ENCODE measurements at places on chromosomes 1 and 21.

GRCh38 chr1:82018319-82018718, 217.6 kb downstream of the ADGRL2 start:
- no peak for DNase-seq

GRCh38 chr1:22611530-22611947, 24.9 kb upstream of the C1QA start:
- DNase-seq: no peak

DNA sequence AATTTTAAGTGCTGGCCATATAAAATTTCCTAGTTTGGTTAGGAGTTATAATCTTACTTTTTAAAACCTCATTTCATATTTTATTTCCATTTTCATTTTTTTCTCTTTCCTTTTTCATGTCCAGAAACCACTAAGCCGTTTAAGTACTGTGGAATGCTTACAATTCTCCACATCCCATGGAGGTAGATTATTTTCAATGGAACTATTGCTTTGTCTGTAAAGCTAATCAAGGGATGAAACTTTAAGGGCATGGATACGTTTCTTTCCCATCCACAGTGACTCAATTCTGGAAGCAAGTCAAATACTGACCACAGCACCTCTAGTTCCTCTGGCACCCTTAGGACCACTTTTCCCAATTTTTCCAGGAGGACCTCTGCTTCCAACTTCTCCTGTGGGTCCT, 139.1 kb upstream of the ZNHIT6 start:
- no peak for DNase-seq

- peak; percentile 41 for DNase-seq
Measured at GRCh38 chr1:23751050-23751814, 8.0 kb downstream of the ELOA start.

DNA sequence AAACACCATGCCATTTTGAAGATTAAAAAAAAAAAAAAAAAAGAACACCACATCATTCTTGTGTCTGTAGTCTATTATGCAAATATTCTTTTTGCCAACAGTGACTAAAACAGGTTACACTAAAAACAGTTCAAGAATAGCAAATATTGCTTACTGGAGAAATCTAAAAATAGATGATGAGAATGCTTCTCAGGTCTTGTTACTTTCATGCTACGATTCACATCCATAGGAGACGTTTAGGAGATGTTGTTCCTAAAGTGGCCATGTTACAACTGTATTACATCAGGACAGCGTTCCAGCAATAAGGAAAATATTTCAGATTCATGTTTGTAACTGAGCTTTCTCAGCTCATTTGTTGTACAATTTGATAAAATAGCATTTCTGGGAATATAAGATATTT, 32.3 kb downstream of the RAB3GAP2 start:
- no peak for DNase-seq

DNA sequence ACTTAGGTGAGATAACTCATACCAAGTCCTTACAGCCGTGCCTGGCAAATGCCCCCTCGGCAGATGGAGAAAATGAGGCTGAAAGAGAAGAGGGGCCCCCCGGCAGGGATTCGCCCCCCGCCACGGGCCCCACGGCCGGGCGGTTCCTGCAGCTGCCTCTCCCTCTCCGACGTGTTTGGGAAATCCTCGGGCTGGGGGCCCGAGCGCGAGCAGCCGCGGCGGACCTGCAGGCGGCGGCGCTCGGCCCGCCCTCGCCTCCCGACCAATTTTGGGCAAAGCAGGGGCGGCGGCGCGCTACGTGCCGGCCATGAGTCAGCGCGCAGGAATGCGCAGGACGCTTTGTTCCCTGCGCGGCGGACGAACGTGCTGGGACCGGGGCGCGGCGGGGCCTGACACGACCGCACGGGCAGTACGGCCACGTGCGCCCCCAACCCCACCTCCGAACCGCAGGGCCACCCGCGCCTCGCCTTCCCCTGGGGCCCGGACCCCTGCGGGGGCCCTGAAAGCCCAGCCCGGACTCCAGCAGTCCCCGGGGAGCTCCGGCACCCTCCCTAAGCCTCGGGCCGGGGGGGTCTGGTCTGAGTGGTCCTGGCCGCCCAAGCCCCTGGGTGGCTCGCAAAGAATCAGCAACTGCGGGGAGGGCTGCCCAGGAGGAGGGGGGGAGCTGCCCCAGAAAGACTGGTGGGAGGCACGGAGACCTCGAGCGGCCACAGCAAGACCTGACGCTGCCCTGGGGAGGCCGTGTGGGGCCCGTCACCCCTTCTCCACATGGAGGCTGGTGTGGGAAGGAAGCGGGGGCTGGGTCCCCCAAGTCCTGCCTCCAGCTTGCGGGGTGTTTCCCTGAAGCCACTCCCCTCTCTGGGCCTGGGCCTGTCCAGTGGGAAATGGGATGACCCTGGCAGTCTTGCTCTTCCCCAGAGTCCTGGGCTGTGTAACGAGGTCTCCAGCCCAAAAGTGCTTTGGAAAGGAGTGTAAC, 11.9 kb upstream of the EDN2 start:
- DNase-seq: no peak

DNA sequence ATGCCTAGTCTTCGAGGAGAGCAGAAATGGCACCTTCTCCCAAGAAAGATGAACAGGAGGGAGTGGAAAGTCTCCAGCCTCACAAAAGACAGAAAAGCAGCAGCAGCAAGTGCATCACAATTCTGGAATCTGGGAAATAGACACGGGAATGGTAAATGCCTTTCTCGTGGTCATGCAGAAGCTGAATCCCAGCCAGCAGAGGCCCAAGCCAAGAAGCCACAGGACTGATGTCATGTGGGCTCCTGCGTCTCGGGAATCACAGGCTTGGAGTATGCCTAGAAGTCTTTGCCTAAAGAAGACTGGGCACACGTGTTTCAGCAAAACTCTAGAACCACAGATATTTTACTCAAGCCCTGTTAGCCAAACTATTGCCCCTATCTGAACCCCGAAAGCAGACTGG, 260.3 kb upstream of the PLD5 start:
- DNase-seq: no peak
